ENCODE measurements at places on chromosomes 13 and 19. TPM values are rescaled to one million over a fixed set of nuclear protein-coding genes. Genes with fewer than 3 reads are reported as not detected.

ZNF443 gene
- total RNA-seq = 6.0 TPM

- H3K4me3 ChIP-seq = no peak overlapping the region
- no peaks in the 10 kb centered on the region for H3K4me1 ChIP-seq
Observed at GRCh38 chr13:113794086-113794485, 35.1 kb downstream of the TMEM255B start.

DNA sequence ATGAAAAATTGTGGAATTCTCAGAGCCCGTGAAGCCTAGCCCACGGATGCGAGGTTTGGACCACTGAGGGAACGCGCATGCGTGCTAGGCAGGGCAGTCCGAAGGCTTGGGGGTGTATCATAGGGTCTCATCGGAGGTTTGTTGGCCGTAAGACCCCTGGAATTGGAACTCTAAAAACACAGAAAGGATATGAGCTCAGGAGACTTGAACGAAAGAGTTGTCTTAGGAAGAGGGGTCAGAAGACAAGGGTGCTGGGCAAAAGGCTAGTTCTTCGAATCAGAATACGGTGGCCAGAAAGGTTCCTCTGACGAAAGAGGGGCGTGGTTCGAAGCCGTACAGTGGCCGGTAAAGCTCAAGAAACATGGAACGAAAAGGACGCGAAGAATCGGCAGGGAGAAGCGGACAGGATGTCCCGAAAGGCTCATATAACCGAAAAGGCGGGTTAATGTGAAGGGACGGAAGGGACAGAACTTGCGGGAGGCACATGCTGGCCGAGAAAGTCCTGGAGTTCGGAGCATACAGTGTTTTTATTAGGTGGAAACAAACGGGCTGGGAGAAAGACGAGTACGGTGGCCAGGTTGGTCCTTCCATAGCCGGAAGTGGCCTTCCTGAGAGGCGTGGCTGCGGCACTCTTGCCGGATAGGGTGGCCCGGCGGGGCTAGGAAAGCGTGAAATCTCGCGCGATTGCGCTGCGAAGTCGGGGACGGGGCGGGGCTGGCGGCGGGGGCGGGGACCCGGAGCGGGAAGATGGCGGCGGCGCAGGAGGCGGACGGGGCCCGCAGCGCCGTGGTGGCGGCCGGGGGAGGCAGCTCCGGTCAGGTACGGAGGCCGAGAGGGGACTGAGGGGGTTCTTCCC, at the start of gene CLPTM1:
Gene CLPTM1 (plus strand): TSS at position 732 of the 856 bp plus-strand sequence. CDS start 16 bp downstream, at position 748.
- DNase-seq = peak; percentile 99
- no peaks in the 10 kb centered on the region for H3K27me3 ChIP-seq
- peaks cover 13% of the 10 kb centered on the region for H3K4me1 ChIP-seq

GRCh38 chr19:39759457-39760184, 19.0 kb upstream of the LEUTX start:
- no peak overlapping the region for H3K4me3 ChIP-seq
- H3K4me1 ChIP-seq = no peaks in the 10 kb centered on the region
- no peak overlapping the region for H3K27ac ChIP-seq
- no peaks in the 10 kb centered on the region for H3K36me3 ChIP-seq
- DNase-seq = no peak

GRCh38 chr19:46408664-46409039, 4.7 kb downstream of the CCDC8 start:
- peak overlapping the region; percentile 89 for H3K27ac ChIP-seq
- H3K4me3 ChIP-seq = no peak overlapping the region
- H3K27me3 ChIP-seq = no peaks in the 10 kb centered on the region

DNA sequence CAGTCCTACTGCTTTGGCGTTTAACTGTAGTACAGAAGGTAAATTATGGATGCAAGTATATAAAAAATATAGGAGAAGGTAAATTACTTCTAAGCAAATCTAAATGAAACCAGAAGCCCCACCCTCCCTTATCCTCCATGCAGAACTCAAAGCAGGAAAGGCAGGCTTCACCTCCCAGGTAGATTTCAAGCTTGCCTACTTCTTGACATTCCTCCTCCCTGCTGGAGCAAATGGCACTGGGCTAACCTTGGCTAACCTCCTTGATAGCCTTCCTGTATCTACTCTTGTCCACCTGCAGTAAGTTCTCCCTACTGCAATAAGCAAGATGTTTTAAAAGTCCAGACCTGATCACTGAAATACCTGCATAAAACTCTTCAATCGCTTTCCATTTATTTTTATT, 396.0 kb downstream of the IRS2 start:
- peaks cover 2% of the 10 kb centered on the region for H3K4me1 ChIP-seq
- no peak overlapping the region for H3K27ac ChIP-seq
- H3K27me3 ChIP-seq = no peaks in the 10 kb centered on the region
- no peak overlapping the region for H3K4me3 ChIP-seq

DNA sequence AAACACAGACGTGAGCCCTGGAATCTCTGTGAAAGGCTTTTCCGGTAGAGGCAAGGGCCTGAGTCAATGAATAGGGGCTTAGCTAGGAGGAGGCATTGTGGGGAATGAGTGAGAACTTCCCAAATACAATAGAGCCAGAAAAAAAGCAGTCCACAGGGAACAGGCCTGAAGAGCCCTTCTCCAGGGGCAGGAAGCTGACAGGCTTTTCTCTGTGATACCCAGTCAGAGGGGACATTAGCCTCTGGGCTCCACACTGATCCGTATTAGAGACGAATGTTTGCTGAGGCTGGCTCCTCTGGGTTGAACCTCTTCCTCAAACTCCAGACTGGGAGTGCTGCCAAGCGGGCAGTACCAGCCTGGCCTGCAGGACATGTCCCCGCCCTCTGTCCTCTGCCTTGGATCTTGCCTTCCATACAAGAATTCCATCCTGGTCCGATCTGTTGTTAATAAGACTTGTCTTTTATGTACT, 2.3 kb downstream of the DHRS12 start:
- H3K4me1 ChIP-seq = peaks cover 16% of the 10 kb centered on the region
- no peaks in the 10 kb centered on the region for H3K27me3 ChIP-seq
- H3K4me3 ChIP-seq = no peak overlapping the region
- H3K36me3 ChIP-seq = no peaks in the 10 kb centered on the region
- peak overlapping the region; percentile 98 for H3K27ac ChIP-seq
- no peak for DNase-seq

GRCh38 chr19:35666251-35666913, at the start of gene UPK1A:
UPK1A (plus strand) TSS chr19:35666517; CDS start chr19:35666813, 296 bp downstream.
- no peak within 1 kb of the TSS for H3K4me3 ChIP-seq
- H3K27me3 ChIP-seq = no peaks in the 10 kb centered on the region
- no peak for DNase-seq
- no peaks in the 10 kb centered on the region for H3K36me3 ChIP-seq
- no peaks in the 10 kb centered on the region for H3K4me1 ChIP-seq
